ENCODE measurements at places on chromosomes 7 and 10. TPM values are rescaled to one million over a fixed set of nuclear protein-coding genes. Genes with fewer than 3 reads are reported as not detected.

Gene LLCFC1
- polyA plus RNA-seq: 6.6 TPM

Gene TCAF2
- polyA plus RNA-seq: 0.99 TPM

Gene THAP5
- 26.5 TPM for polyA plus RNA-seq

Gene GRM8
- 0.04 TPM for polyA plus RNA-seq

Gene C10orf105
- polyA plus RNA-seq: 0.27 TPM

Gene ARHGAP22
- polyA plus RNA-seq: 2.7 TPM

Gene SDK1
- 6.4 TPM for polyA plus RNA-seq

Gene ACSL5
- polyA plus RNA-seq: 361 TPM

Gene SPAM1
- 1.0 TPM for polyA plus RNA-seq

Gene TECPR1
- polyA plus RNA-seq: 15.1 TPM

Gene DRGX
- 0.78 TPM for polyA plus RNA-seq

Gene KCND2
- 2.5 TPM for polyA plus RNA-seq

Gene FGFR2
- polyA plus RNA-seq: 23.6 TPM

Gene NAT16
- 0.21 TPM for polyA plus RNA-seq
